Progenitor cell of endocrine pancreas (in vitro differentiated cells): ENCODE measurements at places on chromosomes 1 and 21. TPM values are rescaled to one million over a fixed set of nuclear protein-coding genes. Genes with fewer than 3 reads are reported as not detected.

- H3K4me1 ChIP-seq: peaks cover 8% of the 10 kb centered on the region
- peak overlapping the region; percentile 52 for H3K27ac ChIP-seq
- no peaks in the 10 kb centered on the region for H3K36me3 ChIP-seq
- H3K27me3 ChIP-seq: peaks cover 14% of the 10 kb centered on the region
Measured at GRCh38 chr1:19044471-19044870, 88.0 kb upstream of the IFFO2 start.

GRCh38 chr1:74767490-74767889 lies 34.5 kb downstream of the TYW3 start:
- no peak overlapping the region for H3K27ac ChIP-seq
- peaks cover 8% of the 10 kb centered on the region for H3K27me3 ChIP-seq
- H3K4me1 ChIP-seq: no peaks in the 10 kb centered on the region
- H3K4me3 ChIP-seq: no peak overlapping the region

- H3K27me3 ChIP-seq: peaks cover 4% of the 10 kb centered on the region
- H3K4me1 ChIP-seq: peaks cover 2% of the 10 kb centered on the region
- H3K36me3 ChIP-seq: peaks cover 3% of the 10 kb centered on the region
- DNase-seq: no peak
Measured at GRCh38 chr1:243469497-243469896, 213.7 kb downstream of the SDCCAG8 start.

GRCh38 chr1:209808059-209808581 lies 2.2 kb upstream of the IRF6 start:
- no peak overlapping the region for H3K27ac ChIP-seq
- H3K27me3 ChIP-seq: no peaks in the 10 kb centered on the region
- H3K4me1 ChIP-seq: peaks cover 19% of the 10 kb centered on the region
- DNase-seq: no peak

DNA sequence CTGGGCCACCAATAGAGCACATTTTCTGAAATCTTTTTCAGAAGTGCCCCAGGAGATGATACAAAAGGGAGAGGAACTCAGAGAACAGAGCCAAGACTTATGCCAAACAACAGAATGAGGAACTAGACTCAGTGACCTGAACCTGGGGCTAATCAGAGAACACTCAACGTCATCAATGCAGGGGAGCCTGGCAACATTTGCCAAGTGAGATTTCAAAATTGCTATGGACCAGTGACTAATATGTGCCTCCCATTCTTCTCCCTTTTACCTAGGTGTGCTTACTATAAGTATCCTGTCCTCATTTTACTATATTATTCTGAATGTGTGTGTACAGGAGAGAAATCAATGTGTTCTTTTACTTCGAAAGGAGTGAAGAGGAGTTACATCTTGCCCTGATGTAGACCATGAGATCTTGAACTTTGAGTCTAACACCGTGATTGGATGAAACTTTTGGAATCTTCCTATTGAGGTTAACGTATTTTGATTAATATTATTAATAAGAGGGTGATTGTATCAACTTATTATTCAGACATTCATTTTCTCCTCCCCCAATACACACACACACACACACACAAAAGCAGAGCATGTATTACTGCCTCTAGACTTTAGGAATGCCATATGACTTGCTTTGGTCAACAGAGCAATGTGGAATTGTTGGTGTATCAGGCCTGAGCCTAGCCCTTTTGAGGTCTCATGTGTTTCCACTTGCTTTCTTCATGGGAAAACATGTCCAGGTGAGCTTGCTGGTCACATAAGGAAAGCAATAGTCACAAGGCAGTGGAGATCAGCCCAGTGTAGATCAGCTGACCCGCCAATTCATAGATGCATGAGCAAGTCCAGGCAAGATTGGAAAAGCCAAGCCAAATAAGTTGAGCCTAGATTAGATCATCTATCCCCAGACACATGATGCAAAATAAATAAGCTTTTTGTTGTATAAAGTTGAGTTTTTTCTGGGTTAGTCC lies 80.3 kb upstream of the ETS2 start:
- no peak overlapping the region for H3K27ac ChIP-seq
- H3K4me3 ChIP-seq: no peak overlapping the region
- H3K4me1 ChIP-seq: no peaks in the 10 kb centered on the region
- no peak for DNase-seq
- peaks cover 2% of the 10 kb centered on the region for H3K36me3 ChIP-seq
- no peaks in the 10 kb centered on the region for H3K27me3 ChIP-seq

DNA sequence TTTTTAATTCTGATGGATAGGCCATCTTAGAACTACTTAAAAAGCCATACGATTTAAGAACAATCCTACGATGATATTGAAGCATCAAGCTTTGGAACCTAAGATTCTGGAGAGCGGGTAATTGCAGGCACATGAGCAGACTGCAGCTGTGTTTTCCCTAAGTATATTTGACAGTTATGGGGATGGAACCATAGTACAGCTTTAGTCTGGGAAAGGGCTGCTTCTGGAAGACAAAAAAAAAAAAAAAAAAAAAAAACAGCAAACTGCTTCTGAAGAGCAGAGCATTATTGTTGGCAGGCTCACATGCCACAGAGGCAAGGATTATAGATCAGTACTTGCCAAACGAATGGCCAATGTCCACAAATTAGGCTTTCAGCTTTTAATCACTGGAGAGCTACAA lies 1618.7 kb downstream of the AMY1C start:
- H3K27me3 ChIP-seq: no peaks in the 10 kb centered on the region
- H3K4me1 ChIP-seq: no peaks in the 10 kb centered on the region
- no peaks in the 10 kb centered on the region for H3K36me3 ChIP-seq
- H3K27ac ChIP-seq: no peak overlapping the region

DNA sequence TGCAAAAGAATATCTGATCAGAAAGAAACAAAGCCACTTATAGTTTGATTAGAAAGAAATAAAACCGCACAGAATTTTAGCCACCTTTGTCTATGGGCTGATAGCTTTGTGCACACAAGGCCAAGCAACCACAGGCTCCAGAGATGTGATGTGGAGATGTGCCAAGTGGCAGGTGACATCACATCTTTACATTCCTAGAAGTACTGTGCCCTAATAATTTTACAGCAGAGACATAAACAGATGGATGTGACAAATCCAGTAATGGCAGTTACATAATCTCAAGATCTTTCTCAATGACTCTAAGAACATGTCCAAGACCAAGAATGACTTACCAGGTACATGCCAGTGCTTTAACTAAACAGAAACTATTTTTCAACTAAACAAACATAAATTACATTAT lies 159.5 kb downstream of the LTN1 start:
- H3K27ac ChIP-seq: no peak overlapping the region
- no peaks in the 10 kb centered on the region for H3K36me3 ChIP-seq
- no peaks in the 10 kb centered on the region for H3K27me3 ChIP-seq
- H3K4me3 ChIP-seq: no peak overlapping the region

DNA sequence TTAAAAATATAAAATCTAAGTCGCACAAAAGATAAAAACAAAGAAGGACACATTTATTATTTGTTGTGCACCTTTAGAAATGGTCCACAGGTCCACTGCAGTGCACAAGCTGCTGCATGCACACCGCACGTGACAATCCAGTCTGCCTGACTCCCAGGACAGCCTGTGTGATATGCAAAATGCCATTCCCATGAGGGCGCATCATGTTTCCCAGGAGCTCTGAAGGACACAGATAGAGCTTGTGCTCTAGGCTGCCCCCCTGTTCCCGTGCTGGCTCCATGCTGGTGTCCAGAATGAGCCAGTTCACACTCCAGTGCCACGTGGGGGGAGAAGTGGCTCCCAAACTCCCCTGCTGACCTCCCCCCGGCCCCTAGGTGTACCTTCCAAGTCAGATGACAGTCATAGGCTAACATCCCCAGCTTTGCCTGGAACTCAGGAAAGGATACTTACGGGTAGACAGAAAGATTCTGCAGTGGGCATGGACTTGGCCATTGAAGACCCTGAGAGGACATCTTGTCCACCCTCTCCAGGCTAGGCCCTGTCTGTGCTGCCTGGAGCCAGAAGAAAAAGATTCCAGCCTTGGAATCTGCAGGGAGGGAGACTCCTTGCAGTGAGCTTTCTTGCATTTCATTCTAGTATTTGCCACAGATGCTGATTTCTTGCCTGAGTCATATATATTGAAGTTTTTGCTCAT lies 26.3 kb downstream of the RAB7B start:
- H3K27ac ChIP-seq: no peak overlapping the region
- no peak for DNase-seq
- no peaks in the 10 kb centered on the region for H3K36me3 ChIP-seq

GRCh38 chr1:243525085-243525487 lies 269.2 kb downstream of the SDCCAG8 start:
- peaks cover 3% of the 10 kb centered on the region for H3K36me3 ChIP-seq
- H3K4me3 ChIP-seq: no peak overlapping the region
- H3K27ac ChIP-seq: no peak overlapping the region
- no peaks in the 10 kb centered on the region for H3K4me1 ChIP-seq
- DNase-seq: no peak

- H3K36me3 ChIP-seq: no peaks in the 10 kb centered on the region
- no peak overlapping the region for H3K4me3 ChIP-seq
- no peak overlapping the region for H3K27ac ChIP-seq
- H3K4me1 ChIP-seq: no peaks in the 10 kb centered on the region
- no peak for DNase-seq
Measured at GRCh38 chr1:93739472-93739871, 57.8 kb upstream of the BCAR3 start.

DNA sequence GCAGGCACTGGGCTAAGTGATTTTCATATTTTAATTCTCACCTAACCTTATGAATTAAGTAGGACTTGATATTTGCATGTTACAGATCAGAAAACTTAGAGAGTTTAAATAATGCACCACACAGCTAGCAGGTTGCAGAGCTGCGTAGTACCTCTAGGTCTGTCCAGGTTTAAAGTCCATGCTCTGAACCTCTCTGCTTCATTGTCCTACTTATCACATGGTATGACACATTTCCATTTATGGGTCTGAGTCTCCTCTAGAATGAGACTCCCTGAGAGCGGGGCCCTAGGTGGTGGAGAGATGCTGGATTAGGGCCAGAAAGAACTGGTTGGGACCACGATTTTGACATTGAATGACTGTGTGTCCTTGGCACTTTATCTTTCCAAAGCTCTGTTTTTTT lies 102.5 kb upstream of the USP24 start:
- no peak for DNase-seq
- peaks cover 12% of the 10 kb centered on the region for H3K27me3 ChIP-seq
- H3K4me3 ChIP-seq: no peak overlapping the region
- no peaks in the 10 kb centered on the region for H3K36me3 ChIP-seq
- H3K4me1 ChIP-seq: no peaks in the 10 kb centered on the region

DNA sequence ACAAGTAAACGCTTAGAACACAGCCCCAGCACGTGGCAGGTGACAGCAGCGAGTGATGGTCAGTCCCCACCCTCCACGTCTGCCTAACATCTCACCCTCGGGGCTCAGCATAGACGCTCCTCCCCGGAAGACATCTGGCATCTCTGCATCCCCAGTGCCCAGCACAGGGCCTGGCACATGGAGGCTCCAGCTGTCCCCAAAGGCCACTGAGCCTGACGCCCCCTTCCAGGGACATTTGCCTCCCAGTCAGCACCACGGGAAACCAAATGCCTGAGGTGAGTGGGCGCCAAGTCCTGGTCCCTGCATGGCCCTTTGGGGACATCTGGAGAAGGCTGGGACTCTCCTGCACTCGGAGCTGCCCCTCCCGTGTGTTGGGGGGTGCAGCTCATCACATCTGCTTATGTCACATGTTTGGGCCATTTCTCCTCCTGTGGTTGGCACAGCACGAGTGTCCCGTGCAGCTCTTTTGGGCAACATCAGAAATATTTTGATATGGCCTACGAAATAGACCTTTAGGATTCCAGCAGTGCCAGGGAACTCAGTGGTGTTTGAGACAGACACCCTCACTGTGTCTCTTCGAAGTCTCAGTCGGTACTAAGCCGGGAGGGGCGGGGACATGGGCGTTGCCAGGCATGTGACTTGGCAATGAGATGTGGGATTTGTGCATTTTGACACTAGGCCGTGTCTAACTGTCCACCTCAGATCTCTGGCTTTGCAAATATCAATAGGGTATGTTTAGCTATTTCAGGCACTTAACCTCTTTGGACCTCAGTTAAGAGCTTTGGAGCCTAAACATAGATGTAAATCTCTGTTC lies 315.0 kb downstream of the PTPRU start:
- no peaks in the 10 kb centered on the region for H3K36me3 ChIP-seq
- H3K27ac ChIP-seq: no peak overlapping the region
- H3K4me1 ChIP-seq: peaks cover 3% of the 10 kb centered on the region

GRCh38 chr1:19744335-19744743 lies 55.4 kb downstream of the TMCO4 start:
- H3K27ac ChIP-seq: no peak overlapping the region
- H3K27me3 ChIP-seq: no peaks in the 10 kb centered on the region
- no peak for DNase-seq
- H3K4me3 ChIP-seq: no peak overlapping the region

GRCh38 chr1:17047924-17048323 lies 5.9 kb downstream of the SDHB start:
- no peak overlapping the region for H3K4me3 ChIP-seq
- H3K27me3 ChIP-seq: no peaks in the 10 kb centered on the region
- H3K36me3 ChIP-seq: peaks cover 4% of the 10 kb centered on the region

DNA sequence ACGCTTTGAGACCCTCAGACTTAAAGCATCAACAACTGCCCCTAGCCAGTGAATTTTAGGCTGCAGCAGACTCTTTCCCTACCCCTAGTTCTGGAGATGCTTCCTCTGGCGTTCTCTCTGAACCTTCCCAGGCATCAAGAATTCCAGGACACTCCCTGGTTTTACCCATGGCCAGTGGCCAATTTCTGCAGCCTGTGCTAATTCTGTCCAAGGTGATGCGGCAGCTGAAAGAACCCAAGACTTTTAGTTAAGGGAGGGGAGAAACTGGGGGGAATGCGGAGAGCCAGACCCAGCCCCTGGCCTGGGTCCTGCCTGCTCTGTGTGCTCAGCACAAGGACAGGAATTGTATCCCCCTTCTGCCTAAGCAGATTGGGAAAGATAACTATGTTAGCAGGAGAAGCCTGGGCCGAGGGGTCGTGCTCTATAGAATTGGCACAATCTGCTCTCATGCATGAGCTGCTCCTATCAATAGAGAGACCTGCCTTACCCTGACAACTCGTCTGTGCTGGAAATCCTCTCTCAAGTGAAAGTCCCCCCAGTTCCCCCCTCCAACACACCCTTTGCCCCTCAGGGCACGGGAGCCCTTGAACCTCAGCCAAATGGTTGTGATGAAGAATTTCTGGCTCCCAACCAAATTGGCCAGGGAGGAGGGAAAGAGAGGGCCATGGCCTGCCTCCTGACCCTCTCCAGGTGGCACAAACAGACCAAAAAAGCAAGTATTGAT lies 5.4 kb upstream of the GJA8 start:
- DNase-seq: no peak
- H3K4me3 ChIP-seq: no peak overlapping the region
- no peaks in the 10 kb centered on the region for H3K36me3 ChIP-seq

DNA sequence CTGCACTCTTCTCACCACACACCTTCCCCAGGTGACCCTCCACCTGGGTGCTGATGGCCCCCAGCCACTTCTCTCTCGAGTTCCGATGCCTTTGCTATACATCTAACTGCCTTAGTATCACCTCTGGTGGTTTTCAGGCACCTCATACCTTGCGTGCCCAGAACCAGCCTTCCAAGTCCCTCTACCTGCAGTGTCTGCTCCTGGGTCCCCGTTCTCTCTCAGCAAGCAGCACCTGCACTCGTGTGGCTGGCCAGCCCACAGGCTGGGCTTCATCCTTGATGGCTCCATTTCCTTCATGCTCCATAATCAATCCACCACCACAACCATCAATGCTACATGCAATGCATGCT lies 49.2 kb upstream of the EDN2 start:
- no peak for DNase-seq
- no peaks in the 10 kb centered on the region for H3K36me3 ChIP-seq
- H3K27ac ChIP-seq: no peak overlapping the region
- H3K4me1 ChIP-seq: no peaks in the 10 kb centered on the region

The EFNA3 gene
- total RNA-seq: 9.0 and 10.5 TPM in 2 replicates

The GPR3 gene
- total RNA-seq: 1.00 and 1.1 TPM in 2 replicates

The TRIM45 gene
- 48.0 and 50.9 TPM in 2 replicates for total RNA-seq

The CR1L gene
- total RNA-seq: not detected in 2 replicates

The HPCA gene
- total RNA-seq: 0.96 and 1.1 TPM in 2 replicates

The SPRR1B gene
- not detected in 2 replicates for total RNA-seq

The GBP1 gene
- not detected in 2 replicates for total RNA-seq

The SH2D1B gene
- not detected in 2 replicates for total RNA-seq

The TRAF3IP3 gene
- total RNA-seq: not detected in 2 replicates
